EH (cell line): ENCODE measurements at places on chromosomes 6 and 20.
A peak's percentile ranks its signal among the peaks of the same experiment; 100 is the strongest.

- DNase-seq = no peak
Measured at GRCh38 chr6:139540894-139541293, 166.4 kb upstream of the CITED2 start.

GRCh38 chr6:56902641-56903464 is 52.1 kb upstream of the BEND6 start:
- DNase-seq = peak; percentile 63

DNA sequence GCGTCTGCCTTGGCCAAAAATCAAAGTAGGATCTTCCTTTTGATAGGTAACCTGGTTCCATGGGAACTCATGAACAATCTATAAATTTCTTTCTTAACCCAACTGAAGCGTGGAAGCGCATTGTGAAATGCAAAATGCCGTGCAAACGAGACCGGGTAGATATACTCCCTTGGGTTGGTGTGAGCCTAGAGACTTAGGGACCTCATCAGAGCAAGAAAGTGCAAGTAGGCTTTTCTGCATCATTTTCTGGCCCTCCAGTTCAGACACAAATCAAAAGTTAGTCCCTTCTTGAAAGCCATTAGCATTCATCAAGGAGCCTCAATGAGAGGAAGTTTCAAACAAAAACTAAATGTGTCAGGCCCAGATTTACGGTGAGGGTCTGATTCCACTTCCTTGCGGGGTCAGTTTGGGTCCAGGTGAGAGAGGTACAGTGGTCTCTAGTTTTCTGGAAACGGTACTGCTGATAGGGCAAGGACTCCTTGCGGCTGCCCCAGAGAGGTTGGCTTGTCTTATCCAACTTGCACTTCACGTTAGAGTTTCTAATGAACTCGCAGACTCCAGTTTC is 5.3 kb upstream of the ZNF184 start:
- DNase-seq = peak; percentile 32

GRCh38 chr6:75620381-75621304 is 19.0 kb downstream of the SENP6 start:
- peak; percentile 4 for DNase-seq

- no peak for DNase-seq
Measured at GRCh38 chr20:12614764-12615163, 394.0 kb upstream of the SPTLC3 start.

GRCh38 chr6:41967312-41968287 is 26.0 kb upstream of the CCND3 start:
- peak; percentile 54 for DNase-seq

- no peak for DNase-seq
Measured at GRCh38 chr6:112504621-112505020, 157.5 kb downstream of the RFPL4B start.

DNA sequence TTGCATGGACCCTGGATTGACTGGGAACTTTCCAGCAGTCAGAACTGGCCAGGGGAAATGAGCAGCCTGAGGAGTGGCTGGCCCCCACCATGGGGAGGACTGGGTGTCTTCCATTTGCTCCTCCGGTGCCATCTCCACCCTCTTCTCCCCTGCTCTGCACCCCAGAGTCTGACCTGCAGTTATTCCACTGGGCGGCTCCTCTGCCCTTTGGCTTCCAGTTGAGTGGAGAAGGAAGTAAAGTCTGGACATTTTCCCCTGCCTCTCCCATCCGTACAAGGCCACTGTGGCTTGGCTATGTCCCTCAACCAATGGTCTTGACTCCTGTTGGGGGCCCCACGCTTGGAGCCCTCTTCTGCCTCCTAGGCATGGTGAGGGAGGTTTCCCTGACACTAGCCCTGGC is 47.9 kb upstream of the NEDD9 start:
- DNase-seq = no peak

DNA sequence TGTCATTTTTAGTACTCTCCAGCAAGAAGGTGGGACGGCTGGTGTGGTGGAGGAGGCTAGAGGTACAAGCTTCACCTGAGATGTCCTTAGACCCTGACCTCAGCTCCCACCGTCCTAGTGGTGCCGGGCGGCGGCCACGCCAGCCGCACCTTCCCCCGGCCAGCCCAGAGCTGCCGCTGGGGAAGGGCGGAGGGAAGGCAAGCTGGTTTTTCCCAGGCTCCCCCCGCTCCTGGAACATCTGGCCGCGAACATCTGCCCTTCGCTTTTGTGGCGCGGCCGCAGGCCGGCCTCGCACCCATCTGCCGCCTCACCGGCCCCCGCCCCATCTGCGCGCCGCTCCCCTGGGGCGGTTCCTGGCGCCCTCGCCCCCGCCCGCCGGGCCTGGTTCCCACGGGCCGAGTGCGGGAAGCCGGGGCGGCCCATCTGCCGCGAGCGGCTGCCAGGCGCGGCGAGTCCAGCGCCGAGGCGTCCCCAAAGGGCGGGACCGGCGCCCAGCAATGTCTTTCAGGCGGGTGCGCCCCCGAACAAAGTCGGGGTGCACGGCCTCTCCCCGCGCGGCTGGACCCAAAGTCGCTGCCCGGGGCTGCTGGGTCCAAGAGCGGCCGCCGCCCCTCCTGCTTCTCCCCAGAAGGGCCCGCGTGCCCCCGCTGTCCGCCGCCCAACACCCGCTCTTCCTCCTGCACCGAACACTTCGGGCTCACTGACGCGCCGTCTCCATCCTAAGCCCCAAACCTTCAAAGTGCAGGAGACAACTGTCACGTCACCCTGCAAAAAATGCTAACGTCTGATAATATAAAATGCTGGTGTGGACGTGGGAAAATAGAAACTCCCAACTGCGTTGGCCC is 17.3 kb upstream of the ID1 start:
- peak; percentile 57 for DNase-seq

GRCh38 chr6:111258010-111258409 is 170.7 kb downstream of the SLC16A10 start:
- no peak for DNase-seq

GRCh38 chr6:144214622-144215401 is 64.5 kb downstream of the STX11 start:
- no peak for DNase-seq

DNA sequence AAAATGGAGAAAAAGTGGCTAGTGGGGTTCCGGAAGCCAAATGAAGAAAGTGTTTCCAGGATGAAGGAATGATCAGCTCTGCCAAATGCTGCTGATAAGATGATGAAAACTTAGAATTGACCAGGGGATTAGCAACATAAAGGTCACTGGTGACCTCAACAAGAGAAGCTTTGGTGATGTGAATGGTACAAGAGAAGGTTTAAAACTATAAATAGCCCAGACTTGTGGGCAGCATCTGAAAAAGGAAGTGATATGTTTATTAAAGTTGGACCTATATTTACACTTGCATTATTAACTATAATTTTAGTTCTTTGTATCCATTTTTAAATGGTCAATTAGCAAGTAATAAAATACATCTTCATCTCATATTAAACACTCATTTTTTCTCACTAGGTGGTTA is 45.1 kb downstream of the CGA start:
- DNase-seq = no peak

GRCh38 chr20:20664795-20665589 is 47.5 kb downstream of the RALGAPA2 start:
- peak; percentile 10 for DNase-seq

DNA sequence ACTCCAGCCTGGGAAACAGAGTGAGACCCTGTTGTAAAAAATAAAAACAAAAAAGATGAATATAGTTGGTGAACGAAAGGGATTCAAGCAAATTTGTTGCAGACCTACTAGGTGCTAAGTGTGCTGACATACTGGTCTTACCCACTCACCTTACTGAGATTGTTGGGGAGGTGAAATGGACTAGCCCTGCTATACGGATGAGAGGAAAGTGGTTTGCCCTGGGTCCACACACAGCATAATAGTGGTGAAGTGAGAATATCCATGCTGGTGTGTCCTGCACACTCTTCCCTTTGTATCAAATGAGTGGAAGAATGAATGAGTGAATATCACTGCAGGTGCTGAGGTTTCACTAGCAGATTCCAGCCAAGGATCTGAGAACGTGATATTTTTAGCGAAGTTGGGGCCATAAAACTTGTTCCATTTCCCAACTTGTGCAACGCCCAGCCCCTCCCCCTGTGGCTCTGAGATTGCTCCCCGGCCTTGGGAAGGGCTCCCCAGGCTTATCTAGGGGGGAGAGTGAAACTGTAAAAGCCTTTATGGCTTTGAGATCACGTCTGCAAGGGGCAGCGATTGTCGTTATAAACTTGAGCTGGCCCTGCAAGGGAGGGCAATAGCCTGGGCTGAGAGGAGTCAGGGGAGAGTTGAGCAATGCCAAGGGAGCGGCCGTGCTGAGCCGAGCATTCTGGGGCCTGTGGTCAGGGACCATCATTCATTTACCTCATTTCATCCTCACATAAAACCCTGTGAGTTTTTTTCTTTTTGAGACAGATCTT is 33.2 kb upstream of the TTPAL start:
- DNase-seq = no peak

DNA sequence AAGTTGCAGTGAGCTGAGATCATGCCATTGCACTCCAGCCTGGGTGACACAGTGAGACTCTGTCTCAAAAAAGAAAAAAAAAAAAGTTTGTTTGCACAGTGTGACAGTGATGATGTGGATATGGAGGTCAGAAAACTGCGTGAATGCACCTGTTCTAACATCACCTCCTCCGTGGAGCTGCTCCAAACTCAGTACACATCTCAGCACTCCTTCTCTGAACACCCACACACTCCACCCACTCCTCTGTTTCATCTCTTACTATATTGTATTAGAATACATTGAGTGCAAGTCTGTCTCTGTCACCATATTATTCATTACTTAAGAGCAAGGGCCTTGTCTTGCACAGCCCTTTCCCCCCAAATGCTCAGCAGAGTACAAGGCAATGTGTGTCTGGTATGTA is 51.5 kb upstream of the ENPP4 start:
- no peak for DNase-seq

DNA sequence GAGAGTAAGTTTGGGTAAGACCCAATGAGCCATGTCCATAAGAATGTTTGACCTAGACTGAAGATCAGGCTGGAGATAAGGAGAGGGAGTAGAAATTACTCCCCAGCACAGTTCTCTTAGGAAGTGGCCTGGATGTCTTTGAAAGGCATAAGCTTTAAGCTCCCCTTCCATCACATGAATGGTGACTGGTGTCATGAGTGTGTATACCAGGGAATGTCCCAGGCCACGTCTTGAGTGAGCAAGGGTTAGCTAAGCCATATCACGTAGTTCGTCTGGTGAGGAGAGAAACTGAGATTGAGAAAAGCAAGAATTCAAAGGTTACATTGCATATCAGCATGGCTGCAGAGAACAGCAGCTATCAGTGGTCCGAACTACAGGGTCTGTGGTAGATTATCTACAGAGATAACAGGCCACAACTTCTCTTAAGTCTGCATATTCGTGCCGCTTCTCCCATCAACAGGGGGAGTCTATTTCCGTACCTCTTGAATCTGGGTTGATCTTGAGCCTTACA is 60.1 kb upstream of the BMP2 start:
- DNase-seq = peak; percentile 70

GRCh38 chr20:46770330-46771194 is 61.1 kb downstream of the SLC2A10 start:
- DNase-seq = no peak

DNA sequence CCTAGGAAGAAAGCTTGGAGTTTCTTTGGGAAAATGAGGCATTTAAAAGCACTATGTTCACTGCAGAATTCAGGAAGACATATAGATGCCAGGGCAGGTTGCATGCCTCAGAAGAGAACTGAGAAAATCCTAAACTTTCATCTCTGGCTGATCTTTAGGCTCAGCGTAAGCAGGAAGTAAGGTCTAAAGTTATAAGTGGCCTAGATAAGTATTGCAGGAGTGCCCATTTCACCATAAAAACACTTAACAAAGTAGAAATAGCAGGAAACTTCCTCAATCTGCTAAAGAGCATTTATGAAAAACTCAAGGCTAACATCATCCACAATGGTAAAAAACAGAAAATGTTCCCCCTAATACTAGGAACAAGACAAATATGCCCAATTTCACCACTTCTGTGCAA is 320.3 kb downstream of the BMP2 start:
- no peak for DNase-seq

GRCh38 chr6:42013134-42013516 is 37.2 kb upstream of the TAF8 start:
- DNase-seq = peak; percentile 57

DNA sequence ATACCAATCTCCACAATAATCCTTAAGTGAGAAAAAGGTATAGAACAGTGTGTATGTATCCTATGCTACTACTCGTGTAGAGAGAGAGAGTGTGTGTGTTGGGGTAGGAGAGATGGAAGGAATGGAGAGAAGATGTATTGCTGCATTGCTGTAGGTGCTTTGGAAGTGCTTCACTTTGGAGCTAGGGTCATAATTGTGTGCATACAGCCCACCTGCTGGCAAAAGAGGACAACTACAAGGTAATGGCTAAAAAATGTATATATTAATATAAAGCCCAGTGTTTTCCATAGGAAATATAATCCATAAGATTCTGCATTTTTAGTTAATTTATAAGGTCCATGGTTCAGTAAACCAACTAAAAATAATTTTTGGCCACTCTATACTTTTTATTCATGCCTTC is 36.1 kb downstream of the SERAC1 start:
- DNase-seq = peak; percentile 31

DNA sequence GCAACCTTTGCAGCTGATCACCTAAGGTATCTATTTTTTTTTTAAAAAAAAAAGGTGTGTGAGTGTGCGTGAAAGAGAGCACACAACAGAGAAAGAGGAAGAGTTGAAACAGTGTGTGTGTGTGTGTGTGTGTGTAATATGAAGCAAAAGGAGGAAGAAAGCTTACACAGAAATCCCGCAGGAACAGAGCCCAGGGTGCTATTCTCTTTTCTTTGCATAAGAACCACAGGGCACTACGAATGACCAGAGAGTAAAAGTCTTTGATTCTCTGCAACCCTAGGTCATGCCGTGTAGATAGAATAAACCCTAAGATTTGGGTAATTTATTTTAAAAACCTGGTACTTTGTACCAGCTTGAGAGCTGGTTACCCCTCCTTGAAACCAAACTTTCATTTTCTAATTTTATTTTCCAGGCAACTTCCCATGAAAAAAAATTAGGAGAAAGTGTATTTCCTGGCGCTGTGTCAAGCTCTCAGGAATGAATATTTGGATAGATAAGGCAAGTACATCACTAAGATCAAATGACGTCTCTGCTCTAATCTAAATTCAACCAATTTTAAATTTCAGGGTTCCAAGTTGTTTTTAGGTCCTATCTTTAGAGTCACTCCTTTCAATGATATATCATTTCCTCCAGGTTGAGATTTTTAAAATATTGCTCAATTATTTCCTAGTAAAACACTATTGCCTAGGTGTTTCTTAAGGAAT is 47.9 kb upstream of the ID4 start:
- no peak for DNase-seq

DNA sequence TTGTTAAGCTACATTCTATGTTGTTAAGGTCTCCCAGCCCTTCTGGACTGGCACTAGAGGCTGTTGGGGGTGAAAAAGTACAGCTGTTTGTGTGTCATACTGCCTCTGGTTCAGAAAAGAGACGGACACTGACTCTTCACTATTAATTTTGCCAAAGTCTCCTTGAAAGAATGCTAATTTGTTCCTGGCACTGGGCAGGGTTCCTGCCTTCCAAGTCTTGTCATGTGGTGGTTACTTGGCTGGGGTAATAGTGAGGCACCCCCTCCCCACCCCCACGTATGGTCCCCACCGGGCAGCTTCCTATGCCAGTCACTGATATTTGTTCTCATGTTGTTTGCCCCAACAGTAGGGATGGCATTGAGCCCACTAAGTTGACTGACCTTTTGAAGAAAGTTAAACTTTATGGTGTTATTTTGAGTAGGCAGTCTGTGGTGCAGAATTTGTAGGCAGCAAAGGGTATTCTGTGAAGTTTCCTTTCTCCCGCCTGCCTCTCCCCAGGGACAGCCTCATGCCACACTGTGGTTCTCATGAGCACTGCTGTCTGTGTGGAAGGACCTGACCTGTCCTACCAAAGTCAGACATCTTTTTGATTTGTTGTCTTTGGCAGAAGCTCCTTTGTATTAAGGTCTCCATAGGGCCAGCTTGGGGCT is 8.7 kb downstream of the CDS2 start:
- no peak for DNase-seq

GRCh38 chr6:30508890-30509736 is 19.8 kb downstream of the HLA-E start:
- DNase-seq = peak; percentile 71
